A673 (cell line): ENCODE measurements at places on chromosomes 13 and 19. TPM values are rescaled to one million over a fixed set of nuclear protein-coding genes. Genes with fewer than 3 reads are reported as not detected.

The ACP7 gene
- total RNA-seq, result not detected in 2 replicates

The CLC gene
- total RNA-seq, result not detected in 2 replicates

DNA sequence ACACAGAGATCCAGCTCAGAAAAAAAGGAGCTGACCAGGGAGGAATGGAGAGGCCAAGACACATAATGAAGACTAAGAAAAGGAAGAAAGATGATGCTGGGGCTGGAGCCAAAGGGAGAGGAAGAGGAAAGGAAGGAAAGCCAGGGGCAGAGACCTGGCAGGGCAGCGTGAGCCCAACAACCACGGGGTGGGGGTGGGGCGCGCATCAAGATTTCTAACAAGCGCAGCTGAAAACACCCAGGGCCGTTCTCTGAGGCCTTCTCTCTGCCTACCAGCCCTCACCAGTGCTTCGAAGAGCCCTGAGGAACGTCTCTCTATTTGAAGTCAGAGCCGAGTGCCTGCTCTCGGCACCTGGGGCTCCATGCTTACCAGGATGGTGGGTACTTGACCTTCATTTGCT lies 23.6 kb upstream of the POU2F2 start:
- H3K36me3 ChIP-seq, result no peaks in the 10 kb centered on the region
- H3K4me1 ChIP-seq, result no peaks in the 10 kb centered on the region
- no peak overlapping the region for H3K27ac ChIP-seq
- H3K27me3 ChIP-seq, result no peaks in the 10 kb centered on the region

The SLC25A41 gene
- 0.39 and 0.44 TPM in 2 replicates for total RNA-seq
